ENCODE measurements at places on chromosomes 12 and 14.

- no peak for DNase-seq
Measured at GRCh38 chr12:126663304-126664094, 1598.3 kb downstream of the AACS start.

- no peak for DNase-seq
Measured at GRCh38 chr12:63238892-63239291, 87.9 kb upstream of the AVPR1A start.

- no peak for DNase-seq
Measured at GRCh38 chr12:42571327-42572009, 18.1 kb downstream of the PRICKLE1 start.

DNA sequence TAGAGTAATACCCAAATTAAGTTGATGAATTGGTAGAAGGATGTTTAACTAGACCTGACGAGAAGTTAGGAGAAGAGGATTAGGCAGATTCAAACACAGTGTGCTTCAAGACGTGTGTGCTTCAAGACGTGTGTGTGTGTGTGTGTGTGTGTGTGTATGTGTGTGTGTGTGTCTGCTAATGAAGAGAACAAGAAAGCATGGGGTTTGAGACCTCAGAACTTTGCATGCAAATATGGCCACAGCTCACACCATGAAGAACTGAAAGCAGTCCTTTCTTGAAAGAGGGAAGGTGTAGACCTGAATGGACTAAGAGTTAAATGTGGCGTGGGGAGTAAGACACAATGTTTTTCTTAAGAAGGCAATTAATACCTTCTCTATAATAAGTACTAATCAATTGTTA lies 32.5 kb upstream of the SSPN start:
- DNase-seq = peak; percentile 20

All from GM12891 (cell line).